ENCODE measurements at places on chromosomes 4 and X. TPM values are rescaled to one million over a fixed set of nuclear protein-coding genes. Genes with fewer than 3 reads are reported as not detected.
A peak's percentile ranks its signal among the peaks of the same experiment; 100 is the strongest.

- no peak overlapping the region for H3K27ac ChIP-seq
- no peaks in the 10 kb centered on the region for H3K4me1 ChIP-seq
- no peaks in the 10 kb centered on the region for H3K36me3 ChIP-seq
- no peak for DNase-seq
Measured at GRCh38 chr4:8112036-8112576, 46.5 kb downstream of the ABLIM2 start.

- H3K4me1 ChIP-seq: peaks cover 2% of the 10 kb centered on the region
- no peaks in the 10 kb centered on the region for H3K27me3 ChIP-seq
- DNase-seq: no peak
- H3K4me3 ChIP-seq: no peak overlapping the region
- no peaks in the 10 kb centered on the region for H3K36me3 ChIP-seq
Measured at GRCh38 chr4:148447681-148448080, 5.5 kb upstream of the NR3C2 start.

DNA sequence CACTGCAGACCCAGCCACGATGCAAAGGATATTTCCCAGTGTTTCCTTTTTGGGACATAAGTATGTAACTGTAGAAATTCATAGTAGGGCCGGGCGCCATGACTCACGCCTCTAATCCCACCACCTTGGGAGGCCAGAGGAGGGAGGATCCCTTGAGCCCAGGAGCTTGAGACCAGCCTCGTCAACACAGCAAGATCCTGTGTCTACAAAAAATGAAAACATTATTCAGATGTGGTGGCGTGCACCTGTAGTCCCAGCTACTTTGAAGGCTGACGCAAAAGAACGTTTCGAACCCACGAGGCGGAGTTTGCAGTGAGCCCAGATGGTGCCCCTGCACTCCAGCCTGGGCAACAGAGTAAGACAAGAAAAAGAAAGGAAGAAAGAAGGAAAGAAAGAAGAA, 49.2 kb downstream of the CRLF2 start:
- no peaks in the 10 kb centered on the region for H3K36me3 ChIP-seq
- no peaks in the 10 kb centered on the region for H3K27me3 ChIP-seq
- DNase-seq: no peak
- H3K27ac ChIP-seq: no peak overlapping the region
- no peak overlapping the region for H3K4me3 ChIP-seq
- no peaks in the 10 kb centered on the region for H3K4me1 ChIP-seq

- H3K27me3 ChIP-seq: peaks cover 15% of the 10 kb centered on the region
- no peaks in the 10 kb centered on the region for H3K36me3 ChIP-seq
- no peak overlapping the region for H3K27ac ChIP-seq
Measured at GRCh38 chrX:52271206-52271605, 86.5 kb downstream of the MAGED4 start.

GRCh38 chrX:111467896-111468295, 43.5 kb upstream of the SERTM2 start:
- H3K4me1 ChIP-seq: no peaks in the 10 kb centered on the region
- no peak overlapping the region for H3K4me3 ChIP-seq
- H3K27me3 ChIP-seq: no peaks in the 10 kb centered on the region

DNA sequence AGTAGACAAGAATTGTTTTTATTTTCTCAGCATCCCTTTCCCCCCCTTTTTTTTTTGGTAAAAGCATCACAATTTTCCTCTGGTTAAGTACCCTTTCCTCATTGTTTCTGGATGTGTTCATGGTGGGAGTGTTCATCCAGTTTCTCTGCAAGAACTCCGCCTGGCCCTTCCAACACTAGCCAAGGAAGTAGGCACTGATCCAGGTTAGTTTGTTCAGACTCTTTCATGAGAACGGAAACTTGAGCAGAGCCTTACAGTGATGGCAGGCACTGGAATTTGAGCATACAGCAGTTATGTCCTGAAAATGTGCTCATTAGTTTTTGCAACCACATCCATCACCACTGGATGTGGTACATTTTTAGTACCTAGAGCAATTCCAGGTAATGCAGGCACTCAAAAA, 336.1 kb upstream of the BOD1L1 start:
- no peaks in the 10 kb centered on the region for H3K36me3 ChIP-seq
- no peaks in the 10 kb centered on the region for H3K27me3 ChIP-seq
- no peak overlapping the region for H3K4me3 ChIP-seq
- H3K27ac ChIP-seq: no peak overlapping the region
- H3K4me1 ChIP-seq: no peaks in the 10 kb centered on the region

GRCh38 chr4:152430507-152430906, 105.4 kb downstream of the FBXW7 start:
- no peak overlapping the region for H3K4me3 ChIP-seq
- no peaks in the 10 kb centered on the region for H3K4me1 ChIP-seq
- no peaks in the 10 kb centered on the region for H3K27me3 ChIP-seq
- H3K27ac ChIP-seq: no peak overlapping the region
- DNase-seq: no peak

GRCh38 chr4:37951461-37952352, 8.5 kb upstream of the PTTG2 start:
- no peaks in the 10 kb centered on the region for H3K4me1 ChIP-seq
- no peak overlapping the region for H3K27ac ChIP-seq
- no peaks in the 10 kb centered on the region for H3K36me3 ChIP-seq
- H3K27me3 ChIP-seq: no peaks in the 10 kb centered on the region
- DNase-seq: no peak

GRCh38 chrX:115584696-115585095, 23.7 kb downstream of the PLS3 start:
- no peaks in the 10 kb centered on the region for H3K36me3 ChIP-seq
- H3K27ac ChIP-seq: peak overlapping the region; percentile 33
- no peak overlapping the region for H3K4me3 ChIP-seq
- peaks cover 7% of the 10 kb centered on the region for H3K4me1 ChIP-seq

DNA sequence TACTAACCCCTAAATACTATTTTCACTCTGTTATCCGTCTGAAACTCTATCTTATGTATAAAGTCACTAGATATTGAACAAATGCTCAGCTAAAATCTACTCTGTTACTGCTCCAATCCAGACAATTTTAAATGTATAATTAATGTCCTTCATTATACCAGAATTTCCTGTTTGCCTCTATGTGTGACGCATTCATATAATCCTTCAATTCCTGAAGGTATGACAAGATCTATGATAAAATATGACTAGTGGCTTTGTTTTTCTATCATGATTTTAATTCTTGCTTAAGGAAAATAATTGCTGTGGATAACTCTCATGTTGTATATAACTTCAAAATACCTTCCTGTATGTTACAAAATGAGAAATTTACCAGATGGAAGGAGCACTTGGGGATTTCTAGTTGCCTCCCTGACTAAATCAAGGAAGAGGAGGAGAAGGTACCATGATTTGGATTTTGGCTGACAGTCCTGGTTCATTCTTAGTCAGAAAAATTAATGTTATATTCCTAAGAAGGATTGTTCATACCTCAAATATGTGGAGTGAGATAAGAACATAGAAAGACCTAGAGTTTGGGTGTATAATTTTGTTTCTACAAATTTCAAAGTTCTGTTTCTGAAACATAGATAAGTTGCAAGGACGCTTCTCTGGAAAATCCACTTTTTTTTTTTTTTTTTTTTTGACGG, 4.9 kb downstream of the CXCL6 start:
- H3K36me3 ChIP-seq: no peaks in the 10 kb centered on the region
- DNase-seq: no peak
- H3K4me1 ChIP-seq: no peaks in the 10 kb centered on the region
- H3K4me3 ChIP-seq: no peak overlapping the region
- no peak overlapping the region for H3K27ac ChIP-seq
- peaks cover 13% of the 10 kb centered on the region for H3K27me3 ChIP-seq

DNA sequence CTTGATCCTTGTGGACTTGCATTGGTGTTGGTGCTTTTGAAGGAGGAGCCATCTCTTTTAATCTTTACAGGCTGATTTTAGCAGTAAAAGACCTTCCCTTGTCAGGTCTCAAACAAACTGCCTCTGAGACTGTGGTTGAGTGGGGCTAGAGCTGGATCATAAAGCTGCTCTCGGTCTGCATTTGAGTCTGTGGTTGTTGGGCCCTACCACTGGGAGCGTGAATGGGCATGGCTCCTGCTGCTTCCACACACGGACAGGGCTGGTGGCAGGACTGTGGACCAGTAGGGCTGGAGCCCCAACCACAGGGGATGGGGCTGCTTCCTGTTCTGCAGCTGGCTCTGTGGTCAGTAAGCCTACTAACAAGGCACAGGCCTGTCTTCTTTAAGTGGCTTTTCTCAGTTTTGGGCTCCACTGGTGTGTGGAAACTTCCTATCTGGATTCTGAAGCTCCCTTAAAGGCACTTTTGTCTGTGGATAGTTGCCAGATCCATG, 130.6 kb downstream of the RBM46 start:
- no peaks in the 10 kb centered on the region for H3K27me3 ChIP-seq
- H3K27ac ChIP-seq: no peak overlapping the region
- H3K36me3 ChIP-seq: no peaks in the 10 kb centered on the region
- no peak overlapping the region for H3K4me3 ChIP-seq
- DNase-seq: no peak

DNA sequence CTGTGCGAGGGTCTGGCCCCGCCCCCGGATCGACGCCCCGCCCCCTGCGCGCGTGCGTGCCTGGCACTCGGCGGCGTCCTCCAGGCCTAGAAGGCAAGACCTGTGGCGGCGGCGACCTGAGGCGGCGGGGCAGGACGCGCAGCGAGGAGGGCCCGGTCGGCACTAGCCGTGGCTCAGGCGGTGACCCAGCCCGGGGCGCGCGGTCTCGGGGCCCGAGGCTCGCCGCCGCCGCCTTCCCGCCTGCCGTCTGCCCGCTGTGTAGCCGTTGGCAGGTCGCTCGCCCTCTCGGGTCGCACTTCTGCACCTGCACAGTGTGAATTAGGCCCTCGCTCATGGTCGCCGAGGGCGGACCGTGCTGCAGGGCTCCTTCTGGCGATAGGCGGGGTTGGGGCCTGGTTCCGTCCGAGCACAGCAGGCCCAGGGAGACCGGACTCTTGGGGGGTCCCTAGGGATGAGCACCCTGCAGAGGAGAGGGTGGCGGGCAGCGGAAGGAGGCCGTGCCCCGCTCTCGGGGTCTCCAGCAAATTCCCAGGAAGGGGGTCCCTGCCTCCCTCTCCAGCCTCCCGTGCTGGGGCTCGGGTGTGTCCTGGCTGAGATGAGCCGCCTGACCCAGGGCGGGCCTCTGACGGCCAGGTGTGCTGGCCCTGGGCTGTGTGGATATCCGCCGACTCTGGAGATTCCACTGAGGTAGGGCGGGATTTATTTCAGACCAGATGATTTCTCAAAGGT, 557 bp upstream of the FAM53A start:
- H3K27me3 ChIP-seq: no peaks in the 10 kb centered on the region
- H3K27ac ChIP-seq: peak overlapping the region; percentile 3
- no peaks in the 10 kb centered on the region for H3K36me3 ChIP-seq

DNA sequence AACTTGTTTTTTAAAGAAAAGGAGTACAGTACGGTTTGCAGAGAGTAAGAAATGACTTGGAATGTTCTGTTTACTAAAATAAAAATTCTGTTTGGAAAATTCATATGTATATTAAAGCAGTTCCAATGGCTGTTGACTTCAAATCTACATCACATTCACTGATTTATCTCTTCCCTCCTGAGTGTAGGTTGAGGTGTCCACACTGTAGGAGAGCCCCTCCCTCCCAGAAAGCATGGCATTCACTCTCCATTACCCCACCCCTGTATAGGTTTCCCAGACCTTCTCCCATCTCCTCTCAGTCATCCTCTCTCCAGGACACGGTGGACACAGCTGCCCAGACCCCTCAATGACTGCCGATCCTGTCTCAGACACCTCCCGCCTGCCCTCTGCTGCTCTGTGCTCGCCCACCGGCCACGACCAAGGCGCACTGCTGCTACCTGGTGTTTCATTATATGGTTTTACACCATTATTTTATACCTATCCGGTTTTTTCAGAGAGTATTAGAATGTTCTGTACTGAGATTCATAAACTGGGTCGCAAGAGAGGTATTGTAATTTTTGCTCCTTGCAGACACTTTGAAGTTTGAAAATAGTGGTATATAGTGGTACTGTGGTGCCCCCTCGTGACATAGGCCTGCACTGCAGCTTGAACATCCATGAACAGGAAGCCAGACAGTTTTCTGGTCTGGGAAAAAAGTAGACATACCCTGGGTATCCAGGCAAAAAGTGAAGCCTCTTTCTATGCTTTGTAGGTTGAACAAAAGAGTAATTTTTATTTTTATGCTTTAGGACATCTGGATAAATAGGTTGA, 38.8 kb upstream of the BEX4 start:
- H3K4me1 ChIP-seq: no peaks in the 10 kb centered on the region
- H3K27ac ChIP-seq: no peak overlapping the region
- H3K4me3 ChIP-seq: no peak overlapping the region
- DNase-seq: peak; percentile 59
- H3K36me3 ChIP-seq: no peaks in the 10 kb centered on the region

DNA sequence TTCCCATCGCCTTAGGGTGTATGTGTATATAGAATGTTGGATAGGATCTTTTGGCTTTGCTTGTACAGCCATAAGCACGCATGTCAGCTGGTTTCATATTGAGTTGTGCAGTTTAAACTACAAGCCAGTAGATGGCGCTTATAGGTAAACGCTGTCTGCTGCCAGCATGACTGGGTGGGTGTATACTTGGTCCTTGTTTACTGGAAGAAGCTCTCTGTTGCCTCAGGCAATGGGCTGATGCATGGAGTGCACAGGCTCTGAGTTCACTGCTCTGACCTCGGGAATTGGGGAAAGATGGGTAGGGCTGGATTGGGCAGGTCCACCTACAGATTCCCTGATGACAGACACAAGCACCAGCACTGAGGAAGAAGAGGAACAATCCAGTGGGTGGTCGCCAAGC, 831.5 kb downstream of the STIM2 start:
- H3K27ac ChIP-seq: no peak overlapping the region
- no peaks in the 10 kb centered on the region for H3K36me3 ChIP-seq

DNA sequence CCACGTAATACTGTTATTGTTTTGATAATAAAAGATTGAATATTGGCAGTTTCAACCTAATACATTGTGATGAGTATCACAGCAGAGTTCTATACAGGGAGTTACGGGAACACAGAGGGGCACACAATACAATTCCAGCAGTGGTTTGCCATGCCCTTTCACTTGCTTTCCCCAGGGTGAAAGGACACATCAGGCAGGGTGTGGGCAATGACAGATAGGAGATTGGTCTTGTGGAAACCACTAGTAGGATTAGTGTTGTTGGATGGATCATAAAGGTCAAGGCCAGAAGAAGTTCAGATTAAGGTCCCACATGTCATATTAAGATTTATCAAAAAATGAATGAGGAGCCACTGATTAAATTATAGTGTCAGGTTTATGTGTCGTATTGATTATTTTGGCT, 8.1 kb downstream of the HSD17B11 start:
- H3K4me3 ChIP-seq: no peak overlapping the region
- H3K27me3 ChIP-seq: no peaks in the 10 kb centered on the region
- DNase-seq: no peak
- H3K4me1 ChIP-seq: peaks cover 3% of the 10 kb centered on the region
- H3K36me3 ChIP-seq: peaks cover 4% of the 10 kb centered on the region

GRCh38 chr4:337932-338758, 531 bp downstream of the ZNF141 start:
- H3K27ac ChIP-seq: peak overlapping the region; percentile 91
- DNase-seq: no peak
- peaks cover 8% of the 10 kb centered on the region for H3K4me1 ChIP-seq
- peak overlapping the region; percentile 82 for H3K4me3 ChIP-seq

- DNase-seq: no peak
- no peaks in the 10 kb centered on the region for H3K4me1 ChIP-seq
- H3K4me3 ChIP-seq: no peak overlapping the region
- H3K27me3 ChIP-seq: no peaks in the 10 kb centered on the region
Measured at GRCh38 chr4:11436084-11436483, 7.4 kb upstream of the HS3ST1 start.

Gene UCP1
- total RNA-seq: 0.40 TPM

Gene PCYT1B
- 3.8 TPM for total RNA-seq

Gene DRD5
- not detected for total RNA-seq

Gene RPS6KA6
- 7.1 TPM for total RNA-seq

Gene GPRASP1
- 18.1 TPM for total RNA-seq

Gene NAP1L2
- total RNA-seq: 0.46 TPM

Gene PROM1
- 42.7 TPM for total RNA-seq

Gene IL1RAPL1
- total RNA-seq: not detected

Gene NLGN4X
- 5.0 TPM for total RNA-seq

Gene DCAF4L1
- total RNA-seq: 0.43 TPM

All from lung (tissue), 17 donors.